ENCODE measurements at places on chromosomes 2 and 18.

- DNase-seq = no peak
Measured at GRCh38 chr18:79790996-79791972, 6.5 kb upstream of the KCNG2 start.

GRCh38 chr2:200635251-200635650 is 49.4 kb downstream of the AOX1 start:
- DNase-seq = no peak

DNA sequence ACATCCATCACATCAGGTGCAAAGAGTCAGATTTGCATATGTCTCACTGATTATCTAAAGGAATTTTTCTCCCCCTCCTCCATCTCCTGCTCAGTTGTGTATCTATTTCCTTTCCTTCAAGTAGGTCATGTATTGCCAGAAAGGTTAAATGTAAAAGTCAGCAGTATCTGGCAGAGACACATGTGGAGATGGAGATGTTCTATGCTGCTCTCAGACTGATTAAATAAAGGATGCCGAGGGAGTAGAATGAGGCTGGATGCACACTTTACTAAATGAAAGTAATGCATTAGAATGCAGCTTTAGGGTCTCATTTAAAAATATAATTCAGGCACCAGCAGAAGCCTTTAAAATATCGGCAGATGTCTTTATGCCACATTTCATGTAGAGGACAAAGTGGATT is 555.3 kb downstream of the RNF144A start:
- no peak for DNase-seq

- no peak for DNase-seq
Measured at GRCh38 chr2:175025946-175026345, 20.8 kb upstream of the CHN1 start.

GRCh38 chr18:46686186-46686585 is 29.2 kb upstream of the LOXHD1 start:
- no peak for DNase-seq

GRCh38 chr18:12254820-12255511 is 805 bp downstream of the CIDEA start:
- no peak for DNase-seq

GRCh38 chr2:71063216-71063615 is 5.2 kb upstream of the NAGK start:
- DNase-seq = no peak

GRCh38 chr2:241036397-241036963 is 38.1 kb downstream of the SNED1 start:
- no peak for DNase-seq

- DNase-seq = no peak
Measured at GRCh38 chr2:233945146-233945545, 28.0 kb downstream of the TRPM8 start.

DNA sequence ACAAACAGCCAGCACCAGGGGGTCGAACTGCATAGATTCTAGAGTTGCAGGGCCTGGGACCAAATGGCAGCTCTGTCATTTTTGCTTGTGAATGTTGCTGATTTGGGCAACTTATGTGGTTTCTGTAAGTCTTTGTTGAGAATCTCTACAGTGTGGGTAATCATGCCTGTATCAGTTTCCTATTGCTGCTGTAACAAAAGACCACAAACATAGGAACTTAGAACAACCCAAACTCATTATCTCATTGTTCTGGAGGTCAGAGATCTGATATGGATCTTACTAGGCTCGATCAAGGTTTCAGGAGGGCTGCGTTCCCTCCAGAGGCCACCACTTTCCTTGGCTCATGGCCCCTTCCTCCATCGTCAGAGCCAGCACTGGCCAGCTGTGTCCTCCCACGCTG is 86.8 kb upstream of the SH3BP4 start:
- no peak for DNase-seq

GRCh38 chr2:239000500-239001073 is 152.7 kb downstream of the TWIST2 start:
- DNase-seq = no peak

- DNase-seq = peak; percentile 66
Measured at GRCh38 chr2:231709981-231710798, 1.9 kb downstream of the PTMA start.

- no peak for DNase-seq
Measured at GRCh38 chr2:168002021-168002553, 245.3 kb downstream of the STK39 start.

- DNase-seq = no peak
Measured at GRCh38 chr18:49510393-49511115, 23.5 kb upstream of the C18orf32 start.

GRCh38 chr2:204370172-204370718 is 175.0 kb upstream of the PARD3B start:
- no peak for DNase-seq

- no peak for DNase-seq
Measured at GRCh38 chr2:231640641-231641111, 48.0 kb downstream of the TEX44 start.

- no peak for DNase-seq
Measured at GRCh38 chr18:34483198-34483597, 226.9 kb upstream of the DTNA start.

DNA sequence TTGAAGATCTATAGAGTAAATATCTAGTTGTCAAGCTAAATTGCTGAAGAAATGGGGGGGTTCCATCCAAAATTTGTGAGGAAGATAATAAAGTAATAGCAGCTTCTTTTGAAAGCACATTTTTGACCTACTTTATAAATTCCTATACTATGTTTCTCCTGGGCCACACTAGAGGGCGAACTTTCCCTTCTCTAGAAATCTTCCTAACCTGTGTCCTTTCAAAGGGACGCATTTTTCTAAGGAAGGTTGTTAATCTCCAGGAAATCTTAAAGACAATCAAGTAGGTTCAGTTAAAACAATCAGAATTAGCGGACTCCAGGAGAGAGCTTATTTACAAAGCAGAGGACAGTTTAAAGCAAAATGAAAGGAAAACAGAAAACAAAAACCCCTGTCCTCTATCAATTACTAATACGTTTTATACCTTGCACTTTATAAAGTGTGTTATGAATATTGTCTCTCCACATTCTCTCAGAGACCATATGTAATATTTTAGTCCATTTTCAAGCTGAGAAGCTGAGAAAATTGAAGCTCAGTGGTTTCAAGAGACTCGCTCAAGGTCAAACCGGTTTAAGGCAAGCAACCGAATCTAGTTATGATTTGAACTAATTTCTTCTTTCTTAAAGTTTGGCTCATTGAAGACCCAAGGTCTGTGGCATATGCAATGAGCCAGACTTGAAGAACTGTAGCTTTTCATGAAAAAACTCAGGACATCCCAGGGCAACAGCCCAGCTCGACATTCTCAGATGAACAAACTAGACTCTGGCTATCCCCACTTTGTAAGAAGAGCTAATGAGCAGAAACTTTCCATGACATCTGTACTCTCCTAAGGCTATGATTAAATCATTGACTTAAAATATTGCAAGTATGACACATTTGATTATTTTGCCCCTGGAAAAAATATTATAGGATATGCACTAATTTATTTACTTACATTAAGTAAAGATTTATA is 273.6 kb downstream of the PAX3 start:
- DNase-seq = no peak

GRCh38 chr2:105889046-105889445 is 144.3 kb downstream of the NCK2 start:
- no peak for DNase-seq

GRCh38 chr2:240686460-240686859 is 3.8 kb upstream of the AQP12B start:
- no peak for DNase-seq

GRCh38 chr2:238462782-238463396 is 36.2 kb downstream of the ASB1 start:
- no peak for DNase-seq

GRCh38 chr2:18588049-18588448 is 1.3 kb downstream of the NT5C1B start:
- DNase-seq = no peak

DNA sequence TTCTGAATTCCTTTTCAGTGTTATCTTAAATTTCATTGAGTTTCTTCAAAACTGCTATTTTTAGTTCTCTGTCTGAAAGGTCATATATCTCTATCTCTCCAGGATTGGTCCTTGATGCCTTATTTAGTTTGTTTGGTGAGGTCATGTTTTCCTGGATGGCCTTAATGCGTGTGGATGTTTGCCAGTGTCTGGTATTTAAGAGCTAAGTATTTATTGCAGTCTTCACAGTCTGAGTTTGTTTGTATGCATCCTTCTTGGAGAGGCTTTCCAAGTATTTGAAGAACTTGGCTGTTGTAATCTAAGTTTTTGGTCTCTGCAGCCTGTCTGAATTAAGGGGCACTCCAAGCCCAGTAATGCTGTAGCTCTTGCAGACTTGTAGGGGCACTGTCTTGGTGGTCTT is 249.3 kb downstream of the ZNF385B start:
- no peak for DNase-seq

DNA sequence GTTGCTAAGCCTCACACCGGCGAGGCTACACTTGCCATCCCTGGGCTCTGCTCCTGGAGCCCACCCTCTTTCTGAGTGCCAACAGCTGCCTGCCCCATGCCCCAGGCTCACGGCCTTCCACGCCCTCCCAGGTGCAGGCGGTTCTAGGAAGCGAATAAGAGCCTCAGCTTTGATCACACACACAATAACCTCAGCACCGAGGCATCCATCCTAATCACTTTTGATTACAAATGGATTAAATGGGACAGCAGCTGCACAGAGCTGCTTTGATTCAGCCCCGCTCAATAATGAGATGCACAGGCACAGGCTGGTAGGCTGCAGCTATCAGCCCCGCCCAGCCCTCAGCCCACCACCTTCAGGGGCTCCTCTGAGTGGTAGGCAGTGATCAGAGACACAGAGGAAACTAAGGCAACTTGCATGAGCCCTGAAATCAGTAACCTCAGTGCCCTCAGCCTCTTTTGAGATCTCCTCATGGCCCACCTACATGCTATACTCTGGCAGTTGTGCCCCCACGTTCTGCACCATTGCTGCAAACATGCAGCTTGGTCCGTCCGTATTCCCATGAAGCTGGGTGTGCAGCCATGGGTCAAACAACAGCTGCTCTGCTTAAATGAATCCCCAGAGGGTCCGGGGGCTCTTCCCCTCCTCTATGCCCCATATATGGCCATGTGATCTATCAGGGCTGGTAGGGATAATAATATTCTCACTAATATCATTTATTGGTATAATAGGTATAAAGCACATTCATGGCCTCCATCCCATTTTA is 171.4 kb downstream of the SETBP1 start:
- no peak for DNase-seq

DNA sequence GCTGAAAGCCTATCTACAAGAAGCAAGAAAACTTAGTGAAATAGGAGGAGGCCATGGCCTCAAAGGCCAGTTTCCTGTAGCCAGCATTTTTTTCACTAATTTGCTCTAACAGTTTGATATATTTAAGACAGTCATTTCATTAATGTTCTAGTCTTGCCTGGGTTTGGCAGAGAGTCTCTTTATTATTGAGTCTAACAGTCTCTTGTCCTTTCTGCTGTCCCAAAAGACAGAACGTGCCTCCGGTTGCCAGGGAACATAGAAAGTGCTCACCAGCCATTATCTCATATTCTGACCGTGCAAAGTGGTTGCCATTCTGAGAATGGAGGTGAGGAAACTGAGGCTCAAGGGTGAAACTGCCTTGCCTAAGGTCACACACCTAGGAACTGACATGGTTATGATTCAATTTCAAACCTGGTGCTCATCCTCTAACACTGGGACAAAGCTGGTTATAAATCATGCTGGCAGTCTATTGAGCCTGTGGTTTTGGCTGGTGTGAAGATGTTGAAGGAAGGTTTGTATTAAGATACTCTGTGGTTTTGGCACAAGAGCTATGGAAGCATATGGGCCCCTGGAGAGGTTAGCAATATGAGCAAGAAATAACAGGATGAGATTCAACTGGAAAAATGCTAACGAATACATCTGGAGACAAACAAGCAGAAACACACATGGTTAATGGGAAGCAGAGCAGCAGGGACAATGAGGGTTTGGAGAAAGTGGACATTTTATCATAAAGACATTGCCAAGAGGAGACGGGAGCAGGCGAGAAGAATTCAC is 903.3 kb upstream of the KLHL29 start:
- DNase-seq = no peak

- no peak for DNase-seq
Measured at GRCh38 chr2:16674154-16674553, 8.5 kb upstream of the CYRIA start.

- DNase-seq = no peak
Measured at GRCh38 chr2:71576541-71576940, 123.2 kb downstream of the DYSF start.

GRCh38 chr18:41075212-41075611 is 879.8 kb upstream of the PIK3C3 start:
- DNase-seq = no peak

GRCh38 chr18:59516356-59517155 is 157.5 kb upstream of the LMAN1 start:
- DNase-seq = no peak

GRCh38 chr2:238125127-238125885 is 13.2 kb upstream of the KLHL30 start:
- DNase-seq = no peak

DNA sequence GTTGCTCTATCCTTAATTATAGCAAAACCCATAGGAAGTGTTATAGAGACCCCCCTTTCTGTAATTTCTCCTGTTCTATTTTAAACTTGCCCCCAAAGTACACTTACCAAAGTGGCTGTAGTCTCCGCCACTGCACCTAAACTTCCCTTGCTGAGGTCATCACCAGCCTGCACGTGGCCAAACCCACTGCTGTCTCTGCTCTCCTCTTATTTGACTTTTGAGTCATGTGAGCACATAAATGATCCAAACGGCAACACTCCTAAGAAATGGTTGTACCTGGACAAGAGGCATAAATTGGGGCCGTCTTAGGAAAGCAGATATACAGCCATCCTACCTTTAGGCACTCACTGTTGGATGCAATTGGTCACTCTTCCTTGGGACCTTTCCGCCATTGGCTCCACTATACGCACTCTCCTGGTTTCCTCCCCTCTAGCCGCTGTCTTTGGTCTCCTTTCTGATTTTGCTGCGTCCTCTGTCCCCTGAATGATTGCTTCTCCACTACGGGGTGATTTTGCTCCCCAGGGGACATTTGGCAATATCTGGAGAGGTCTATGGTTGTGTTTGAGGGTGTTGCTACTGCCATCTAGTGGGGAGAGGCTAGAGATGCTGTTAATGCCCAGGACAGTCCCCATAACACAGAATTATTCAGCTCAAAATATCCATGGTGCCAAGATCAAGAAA is 19.2 kb upstream of the IL36G start:
- DNase-seq = no peak

DNA sequence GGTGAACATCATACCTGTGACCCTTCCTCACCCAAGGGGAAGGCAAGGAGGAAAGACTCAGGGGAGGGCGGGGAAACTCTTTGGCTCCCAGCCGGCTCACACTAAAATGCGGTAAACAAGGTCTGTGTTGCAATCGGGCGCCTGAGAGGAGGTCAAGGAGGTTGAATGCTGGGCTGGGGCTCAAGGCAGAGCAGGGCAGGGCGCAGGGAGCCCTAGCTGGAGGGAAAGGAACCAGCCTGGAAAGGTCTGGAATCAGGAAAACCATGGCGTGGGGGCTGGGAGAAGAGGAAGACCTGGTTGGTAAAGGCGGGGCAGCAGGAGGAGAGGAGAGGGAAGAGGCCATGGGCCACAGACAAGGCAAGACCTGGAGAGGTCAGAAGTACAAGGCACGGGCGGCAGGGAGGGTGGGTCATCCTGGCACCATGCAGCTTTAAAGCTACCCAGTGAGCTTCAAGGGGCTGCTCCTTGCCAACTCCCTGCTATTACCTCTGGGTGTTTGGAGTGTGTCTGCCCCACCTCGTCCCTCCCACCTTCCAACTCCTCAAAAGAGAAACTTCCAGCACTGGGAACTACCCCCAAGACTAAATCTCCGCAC is 4.8 kb upstream of the TMEM37 start:
- no peak for DNase-seq

- DNase-seq = no peak
Measured at GRCh38 chr18:49344096-49344495, 116.3 kb downstream of the DYM start.

All from stimulated activated CD4-positive, alpha-beta T cell treated with anti-CD3 and anti-CD28 coated beads, Interleukin-1b, Interleukin-23, amount 100 ng/mL, for 1 hour (primary cell).